ENCODE measurements at places on chromosomes 1 and 21.

DNA sequence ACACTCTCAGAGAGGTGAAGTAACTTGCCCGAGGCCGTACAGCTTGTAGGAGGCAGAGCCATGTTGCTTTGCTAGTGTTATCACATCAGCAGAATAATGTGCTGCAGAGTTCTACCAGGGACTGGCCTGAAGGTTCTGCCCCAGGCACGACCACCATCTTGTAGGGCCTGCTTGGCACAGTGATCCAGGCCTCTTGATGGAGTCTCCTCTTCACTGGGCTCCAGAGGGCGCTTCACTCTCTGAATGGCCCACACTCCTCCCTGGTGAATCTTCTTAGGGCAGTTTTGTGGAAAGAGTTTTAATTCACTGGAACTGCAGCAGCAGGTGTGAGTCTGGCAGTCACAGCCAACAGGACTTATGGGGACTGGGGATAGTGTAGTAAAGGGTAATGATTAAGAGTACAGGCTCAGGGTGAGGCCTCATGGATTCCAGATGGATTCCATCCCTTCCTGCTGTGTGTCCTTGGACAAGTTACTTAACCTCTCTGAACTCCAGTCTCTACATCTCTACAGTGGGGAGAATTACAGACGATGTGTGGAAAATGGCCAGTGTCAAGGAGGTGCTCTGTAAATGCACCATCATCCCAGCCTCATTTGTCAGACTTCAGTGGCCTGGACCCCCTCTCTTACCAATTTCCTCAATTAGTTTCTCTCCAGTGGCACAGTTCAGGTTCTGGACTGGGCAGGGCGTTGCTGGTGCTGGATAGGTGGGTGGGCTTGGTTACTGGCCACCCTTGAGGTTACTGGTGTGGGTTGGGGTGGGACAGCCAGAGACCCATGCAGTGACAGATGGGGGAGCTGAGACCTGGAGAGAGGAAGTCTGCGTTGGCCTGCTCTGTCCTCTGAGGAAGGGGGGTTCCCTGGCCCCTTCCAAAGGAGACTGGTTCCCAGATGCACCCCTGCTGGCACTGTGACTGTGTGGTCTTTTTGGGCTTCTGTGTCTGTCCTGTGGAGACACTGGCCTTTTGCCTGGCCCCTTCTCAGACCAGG, 45.9 kb upstream of the CSF3R start:
- DNase-seq, result no peak

- DNase-seq, result no peak
Measured at GRCh38 chr1:203929741-203930309, 68.4 kb downstream of the SNRPE start.

DNA sequence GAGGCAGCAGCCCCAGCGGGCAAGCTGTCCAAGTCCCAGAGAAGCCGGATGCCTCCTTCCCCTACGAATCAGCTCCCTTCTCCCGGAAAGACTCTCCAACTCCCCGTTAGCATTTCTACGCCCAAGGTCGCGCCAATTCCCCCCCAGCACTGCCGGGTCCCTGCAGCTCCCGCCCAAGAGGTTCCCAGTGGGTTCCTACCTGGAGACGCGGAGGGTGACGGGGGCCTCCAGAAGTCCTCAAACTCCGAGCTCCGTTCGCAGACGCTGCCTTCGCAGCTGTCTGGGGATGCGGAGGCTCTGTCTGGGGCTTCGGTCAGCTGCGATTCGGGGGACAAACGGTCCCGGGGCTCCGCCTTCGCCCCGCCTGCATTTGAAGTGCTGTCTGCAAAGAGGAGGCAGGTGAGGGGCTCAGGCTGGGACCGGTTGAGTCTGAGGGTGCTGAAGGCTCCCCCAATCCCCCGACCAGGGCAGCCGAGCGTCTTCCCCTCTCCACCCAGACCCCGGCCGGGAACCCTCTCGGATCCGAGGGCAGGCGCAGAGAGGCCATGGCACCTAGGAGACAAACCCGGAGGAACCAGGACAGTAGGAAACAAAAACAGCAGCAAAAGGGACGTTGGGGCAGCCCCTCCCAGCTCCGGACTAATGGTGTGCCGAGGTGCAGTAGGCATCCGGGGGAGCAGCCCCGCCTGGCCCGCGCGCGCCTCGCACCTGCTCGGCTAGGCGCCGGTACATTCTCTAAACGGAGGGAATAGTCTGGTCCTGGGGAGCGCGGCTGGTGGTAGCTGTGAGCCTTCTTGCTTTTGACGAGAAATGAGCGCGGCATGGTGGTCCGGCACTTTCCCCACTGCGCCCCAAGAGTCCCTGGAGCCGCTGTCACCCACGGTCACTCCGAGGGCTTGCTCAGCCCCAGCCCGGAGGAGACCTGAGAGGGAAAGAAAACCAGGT, 3.8 kb downstream of the GFI1 start:
- peak; percentile 54 for DNase-seq

- peak; percentile 53 for DNase-seq
Measured at GRCh38 chr1:112674986-112675727, 698 bp downstream of the MOV10 start.

DNA sequence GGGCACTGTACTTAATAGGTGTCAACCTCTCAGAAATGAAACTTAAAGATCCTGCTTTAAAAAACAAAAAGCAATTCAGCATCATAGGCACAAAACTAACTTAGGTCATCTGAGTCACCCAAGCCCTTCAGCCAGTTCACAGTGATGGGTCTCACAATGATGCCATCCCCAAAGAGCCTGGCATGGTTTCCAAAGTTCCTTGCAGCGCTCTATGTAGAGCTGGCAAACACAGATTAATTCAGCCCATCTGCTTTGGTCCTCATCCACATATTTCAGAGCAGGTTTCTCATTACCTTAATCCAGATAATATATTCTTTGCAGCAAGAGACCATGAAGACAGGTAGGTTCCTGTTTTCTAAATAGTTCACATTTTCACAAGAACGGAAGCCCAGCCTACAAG, 14.6 kb upstream of the PLA2G2C start:
- no peak for DNase-seq

GRCh38 chr1:19606817-19607642, 37.1 kb upstream of the NBL1 start:
- peak; percentile 30 for DNase-seq

DNA sequence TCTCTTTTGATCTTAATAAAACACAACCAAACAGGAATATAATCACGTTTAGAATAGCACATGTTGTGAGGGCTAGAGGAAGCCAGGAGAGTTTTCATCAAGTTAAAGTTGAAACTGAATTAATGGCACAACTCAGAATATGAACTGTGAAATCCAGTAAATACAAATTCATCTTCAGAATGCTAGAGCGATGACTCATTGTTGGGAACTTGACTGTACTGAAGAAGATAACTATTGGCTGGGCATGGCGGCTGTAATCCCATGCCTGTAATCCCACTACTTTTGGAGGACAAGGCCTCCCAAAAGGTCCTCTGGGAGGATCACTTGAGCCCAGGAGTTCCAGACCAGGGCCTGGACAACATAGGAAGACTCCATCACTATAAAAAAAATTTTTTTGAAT, 8.8 kb downstream of the SYF2 start:
- no peak for DNase-seq

- DNase-seq, result no peak
Measured at GRCh38 chr1:212215910-212216309, 69.3 kb upstream of the PPP2R5A start.

- no peak for DNase-seq
Measured at GRCh38 chr1:51861669-51862068, 16.9 kb downstream of the NRDC start.

DNA sequence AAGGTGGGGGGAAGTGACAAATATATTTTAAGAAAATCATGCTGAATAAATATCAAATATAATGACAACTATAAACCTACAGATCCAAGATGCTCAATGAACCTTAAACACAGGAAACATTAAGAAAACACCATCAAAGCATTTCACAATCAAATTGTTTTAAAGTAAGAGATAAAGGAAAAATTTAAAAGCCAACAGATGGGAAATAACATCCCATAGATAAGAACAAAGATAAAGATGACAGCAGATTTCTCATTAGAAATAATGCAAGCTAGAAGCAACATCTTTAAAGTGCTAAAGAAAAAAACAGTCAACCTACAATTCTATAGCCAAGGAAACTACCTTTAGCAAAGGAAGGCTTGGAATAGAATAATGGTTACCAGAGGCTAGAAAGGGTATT, 17.8 kb downstream of the MCOLN3 start:
- DNase-seq, result no peak

DNA sequence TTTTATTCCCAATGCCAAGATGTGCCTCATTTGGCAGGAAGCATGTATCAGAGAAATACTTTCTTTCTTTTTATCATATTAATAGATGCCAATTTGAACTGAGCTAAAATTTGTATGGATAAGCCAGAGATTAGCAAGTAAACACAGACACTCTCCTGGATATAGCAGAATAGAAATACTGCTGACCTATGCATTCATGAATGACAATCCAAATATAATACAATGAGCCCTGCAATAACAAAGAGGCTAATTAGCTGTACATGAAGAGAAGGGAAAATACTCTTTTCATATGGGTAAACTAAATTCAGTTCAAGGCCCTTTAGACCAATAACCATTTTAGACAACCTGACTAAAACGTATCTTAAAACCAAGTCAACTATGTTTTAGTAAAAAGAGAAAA, 388.1 kb upstream of the NR5A2 start:
- DNase-seq, result no peak

- DNase-seq, result no peak
Measured at GRCh38 chr1:111542187-111542586, 38.8 kb upstream of the ADORA3 start.

DNA sequence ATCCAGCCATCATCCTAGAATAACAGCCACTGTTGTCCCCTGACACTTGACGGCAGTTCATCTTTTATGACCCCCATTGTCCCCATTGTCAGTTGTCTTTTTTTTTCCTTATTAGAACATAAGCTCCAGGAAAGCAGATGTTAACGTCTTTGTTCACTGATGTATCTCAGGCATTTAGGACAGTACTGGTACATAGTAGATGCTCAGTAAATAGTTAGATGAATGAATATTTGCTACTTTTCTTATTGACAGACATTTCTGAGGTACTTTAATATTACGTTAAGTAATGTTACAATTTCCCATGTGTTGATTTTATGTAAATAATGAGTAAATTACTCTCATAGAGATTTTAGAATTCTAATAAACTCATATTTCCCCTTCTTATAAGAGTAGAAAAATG, 69.5 kb downstream of the ADARB1 start:
- no peak for DNase-seq

- DNase-seq, result no peak
Measured at GRCh38 chr1:230515451-230516145, 89.5 kb upstream of the PGBD5 start.

DNA sequence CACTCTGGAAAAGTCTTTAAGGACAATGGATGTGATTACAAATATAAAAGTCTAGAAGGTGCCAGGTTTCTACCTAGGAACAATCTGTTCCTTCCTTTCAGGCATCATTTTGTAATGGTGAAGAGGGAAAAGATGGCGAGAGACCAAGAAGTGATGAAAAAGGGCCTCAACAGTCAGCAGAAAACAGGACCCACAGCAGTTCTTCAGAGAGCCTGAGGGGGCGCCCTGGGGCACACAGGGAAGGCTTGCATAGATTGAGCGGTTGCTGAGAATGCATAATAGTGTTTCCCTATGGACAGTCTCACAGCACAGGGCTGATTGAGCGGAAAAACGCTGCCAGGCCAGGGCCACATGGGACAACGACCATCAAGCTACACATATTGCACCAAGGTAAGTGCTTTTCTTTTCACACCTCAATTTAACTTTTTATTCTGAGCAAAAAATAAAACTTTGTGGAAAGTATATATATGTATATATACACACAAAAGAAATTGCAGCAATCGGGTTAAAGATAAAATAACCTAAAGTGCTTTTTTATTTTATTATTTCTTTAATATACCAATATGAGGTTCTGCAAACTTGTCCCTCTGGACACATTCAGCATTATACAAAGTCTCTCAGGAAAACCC, 3.1 kb upstream of the YRDC start:
- DNase-seq, result peak; percentile 67

GRCh38 chr1:227950735-227951346, 3.1 kb upstream of the WNT9A start:
- DNase-seq, result no peak

DNA sequence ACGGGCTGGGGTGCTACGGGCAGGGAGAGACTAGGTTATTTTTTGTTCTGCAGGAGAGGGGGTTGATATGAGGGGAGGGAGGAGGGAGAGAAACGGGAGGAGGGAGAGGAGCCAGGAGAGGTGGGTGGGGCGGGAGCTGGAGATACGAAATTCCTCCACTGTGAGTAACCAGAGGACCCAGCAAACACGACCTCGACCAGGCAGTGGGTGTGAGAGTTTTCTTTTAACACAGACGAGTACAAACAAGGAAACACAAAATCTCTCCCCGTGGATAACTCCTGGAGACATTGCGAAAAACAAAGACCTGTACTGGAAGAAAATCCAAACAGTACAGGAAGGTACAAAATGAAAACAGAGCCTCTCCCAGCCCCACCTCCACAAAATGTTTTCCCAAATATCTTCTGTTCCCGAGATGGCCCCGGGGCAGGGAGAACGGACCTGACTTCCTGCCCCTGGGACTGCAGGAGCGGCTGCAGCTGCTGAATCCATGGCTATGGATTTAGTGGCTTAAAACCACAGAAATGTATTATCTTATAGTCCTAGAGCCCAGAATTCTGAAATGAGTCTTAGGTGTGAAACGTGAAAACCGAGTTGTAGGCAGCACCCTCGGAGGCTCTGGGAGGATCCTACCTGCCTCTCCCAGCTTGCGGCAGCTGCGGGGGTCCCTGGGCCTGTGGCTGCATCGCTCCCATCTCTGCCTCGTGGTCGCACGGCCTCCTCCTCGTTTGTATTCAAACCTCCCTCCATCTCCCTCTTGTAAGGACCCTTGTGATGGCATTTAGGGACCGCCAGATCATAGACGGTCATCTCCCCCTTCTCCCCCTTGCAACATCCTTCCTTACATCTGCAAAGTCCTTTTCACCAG, 82.2 kb downstream of the RIPK4 start:
- no peak for DNase-seq

DNA sequence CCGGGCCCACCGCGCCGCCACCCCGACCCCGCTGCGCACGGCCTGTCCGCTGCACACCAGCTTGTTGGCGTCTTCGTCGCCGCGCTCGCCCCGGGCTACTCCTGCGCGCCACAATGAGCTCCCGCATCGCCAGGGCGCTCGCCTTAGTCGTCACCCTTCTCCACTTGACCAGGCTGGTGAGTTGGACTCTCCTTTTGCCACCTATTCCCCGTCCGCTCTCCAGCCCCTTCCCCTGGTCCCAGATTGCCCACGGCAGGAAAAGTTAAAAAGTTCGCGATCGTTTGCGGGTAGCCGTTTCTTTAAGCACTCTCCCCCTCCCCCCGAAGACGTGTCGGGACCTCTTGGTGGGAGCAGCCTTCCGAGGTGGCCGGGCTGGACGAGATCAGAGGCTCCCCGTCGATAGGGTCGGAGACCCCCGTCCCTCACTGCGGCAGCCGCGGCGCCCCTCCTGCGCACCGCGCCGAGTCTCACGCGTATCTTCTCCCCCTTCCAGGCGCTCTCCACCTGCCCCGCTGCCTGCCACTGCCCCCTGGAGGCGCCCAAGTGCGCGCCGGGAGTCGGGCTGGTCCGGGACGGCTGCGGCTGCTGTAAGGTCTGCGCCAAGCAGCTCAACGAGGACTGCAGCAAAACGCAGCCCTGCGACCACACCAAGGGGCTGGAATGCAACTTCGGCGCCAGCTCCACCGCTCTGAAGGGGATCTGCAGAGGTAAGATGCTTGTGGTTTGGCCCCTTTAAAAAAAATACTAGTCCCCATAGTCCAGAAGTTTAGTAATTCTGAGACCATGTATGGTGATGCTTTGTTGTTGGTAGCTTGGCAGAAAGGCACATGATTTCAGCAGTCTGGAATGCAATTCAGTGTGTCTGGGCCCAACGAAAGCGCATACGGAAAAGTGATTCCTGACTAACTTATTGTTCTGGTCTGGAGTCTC, 576 bp downstream of the CCN1 start:
- peak; percentile 47 for DNase-seq

- no peak for DNase-seq
Measured at GRCh38 chr1:107430540-107431228, 289.8 kb downstream of the NTNG1 start.

Data from activated naive CD4-positive, alpha-beta T cell treated with anti-CD3 and anti-CD28 coated beads, Interleukin-2, amount 50 U/mL, for 16 hours (primary cell).